ENCODE measurements at places on chromosomes 1 and 21.
A peak's percentile ranks its signal among the peaks of the same experiment; 100 is the strongest.

GRCh38 chr21:31110430-31110829, 72.2 kb upstream of the KRTAP19-8 start:
- no peak for DNase-seq

DNA sequence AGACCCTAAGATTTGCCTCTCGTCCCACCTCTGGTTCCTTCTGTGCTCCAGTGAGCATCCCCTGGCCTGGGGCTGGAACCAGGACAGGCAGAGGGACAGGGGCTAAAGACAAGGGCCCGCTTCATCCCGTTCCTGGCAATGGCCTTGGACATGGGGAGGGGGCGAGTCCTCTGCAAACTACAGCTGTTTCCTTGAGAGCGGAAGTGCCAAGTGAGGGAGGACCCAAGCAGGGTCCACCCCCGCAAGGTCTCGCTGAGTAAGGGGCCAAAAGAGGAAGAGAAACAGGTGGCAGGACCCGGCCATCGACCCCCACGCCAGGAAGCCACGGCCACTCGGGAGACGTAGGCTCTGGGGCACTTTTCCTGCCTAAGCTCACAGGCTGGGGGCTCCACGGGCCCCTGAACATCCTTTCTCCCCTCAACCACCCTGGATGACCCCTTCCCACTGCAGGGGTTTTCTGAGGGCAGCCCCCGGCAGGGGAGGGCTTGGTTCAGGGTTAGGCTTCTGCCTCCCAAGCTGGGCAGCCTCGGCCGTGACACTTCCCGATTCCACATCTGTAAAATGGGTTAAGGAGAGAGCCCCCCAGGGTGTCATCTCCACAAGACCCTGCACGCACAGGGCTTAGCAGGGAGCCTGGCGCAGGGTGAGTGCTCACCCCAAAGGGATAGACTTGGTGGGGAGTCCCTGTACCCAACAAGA, 17.9 kb upstream of the PLEKHG5 start:
- DNase-seq = no peak

GRCh38 chr1:1217621-1218523, 3.9 kb upstream of the TNFRSF4 start:
- no peak for DNase-seq

GRCh38 chr21:25788677-25789076, 53.9 kb downstream of the GABPA start:
- DNase-seq = no peak

GRCh38 chr1:177907000-177907399, 62.9 kb downstream of the SEC16B start:
- no peak for DNase-seq

- DNase-seq = no peak
Measured at GRCh38 chr1:53166912-53167311, 24.5 kb upstream of the SLC1A7 start.

DNA sequence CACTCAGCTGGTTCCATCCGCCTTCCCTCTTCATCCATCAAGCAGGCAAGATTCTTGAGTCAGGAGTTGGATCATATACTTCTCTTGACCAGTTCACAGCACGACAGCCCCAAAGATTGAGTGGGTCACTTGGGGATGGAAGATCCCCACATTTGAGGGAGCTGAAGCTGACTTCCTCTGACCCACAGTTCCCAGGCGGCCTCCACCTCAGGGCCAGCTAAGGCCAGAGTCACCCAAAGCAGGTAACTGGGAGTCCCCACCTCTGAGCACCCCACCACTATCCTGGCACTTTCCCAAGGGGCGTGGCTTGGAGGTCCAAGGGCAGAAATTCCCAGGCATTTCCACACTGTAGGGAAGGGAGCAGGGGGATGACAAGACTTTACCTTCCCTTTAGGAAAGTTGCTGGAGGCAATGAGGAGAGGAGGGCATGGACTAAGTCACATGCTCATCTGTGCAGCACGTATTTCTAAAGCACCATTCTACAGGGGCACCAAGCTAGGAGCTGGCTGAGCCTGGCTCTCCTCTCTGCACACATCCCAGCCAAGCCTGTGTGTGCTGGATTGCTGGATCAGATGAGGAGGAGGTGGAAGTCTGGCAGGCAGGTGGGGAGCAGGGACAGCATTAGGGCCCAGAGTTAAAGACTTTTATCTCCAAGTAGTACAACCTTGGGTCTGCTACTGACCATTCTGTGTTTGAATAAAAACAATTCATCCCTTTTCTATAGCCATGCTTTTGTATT, 1.3 kb upstream of the RD3 start:
- no peak for DNase-seq

DNA sequence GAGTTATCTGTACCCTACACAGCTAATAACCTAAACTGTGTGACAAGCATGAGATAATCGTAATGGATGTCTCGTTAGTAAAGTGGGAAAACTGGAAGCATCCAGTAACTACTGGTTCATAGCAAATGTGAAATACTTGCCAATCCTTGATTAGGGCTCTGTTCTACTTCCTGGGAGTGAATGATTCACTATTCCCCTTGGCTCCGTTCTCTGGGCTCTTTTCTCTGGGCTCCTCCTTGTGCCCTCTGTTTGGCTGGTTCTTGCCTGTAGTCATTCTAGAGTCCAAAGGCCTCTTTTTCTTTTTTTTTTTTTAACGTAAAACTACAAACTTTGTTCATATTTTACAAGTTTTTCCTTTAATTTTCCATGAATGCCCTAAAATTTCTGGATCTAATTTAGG, 465.8 kb upstream of the PLXNA2 start:
- DNase-seq = no peak

- no peak for DNase-seq
Measured at GRCh38 chr21:44905728-44906090, 15.0 kb downstream of the ITGB2 start.

DNA sequence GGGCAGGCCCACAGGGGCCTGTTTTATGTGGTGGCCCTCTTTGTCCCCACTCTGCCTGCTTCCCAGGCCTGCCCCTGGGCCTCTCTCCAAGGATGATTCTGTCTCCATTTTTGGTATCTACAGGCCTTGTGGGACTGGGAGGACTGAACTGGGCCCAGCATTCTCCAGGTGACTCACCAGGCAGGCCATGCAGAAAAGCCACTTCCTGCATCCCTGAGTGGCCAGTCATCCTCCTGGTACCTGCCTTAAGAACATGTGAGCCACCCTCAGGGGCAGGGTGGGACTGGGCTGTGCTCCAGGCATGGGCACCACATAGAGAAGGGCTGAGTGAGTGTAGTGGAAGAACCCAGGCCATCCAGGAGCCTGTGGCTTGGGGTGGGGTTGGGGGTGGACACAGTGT, 20.0 kb upstream of the BCAR3 start:
- DNase-seq = no peak

- no peak for DNase-seq
Measured at GRCh38 chr1:244964112-244964971, 100.0 kb upstream of the HNRNPU start.

GRCh38 chr1:243740255-243740999, 109.6 kb downstream of the AKT3 start:
- no peak for DNase-seq

DNA sequence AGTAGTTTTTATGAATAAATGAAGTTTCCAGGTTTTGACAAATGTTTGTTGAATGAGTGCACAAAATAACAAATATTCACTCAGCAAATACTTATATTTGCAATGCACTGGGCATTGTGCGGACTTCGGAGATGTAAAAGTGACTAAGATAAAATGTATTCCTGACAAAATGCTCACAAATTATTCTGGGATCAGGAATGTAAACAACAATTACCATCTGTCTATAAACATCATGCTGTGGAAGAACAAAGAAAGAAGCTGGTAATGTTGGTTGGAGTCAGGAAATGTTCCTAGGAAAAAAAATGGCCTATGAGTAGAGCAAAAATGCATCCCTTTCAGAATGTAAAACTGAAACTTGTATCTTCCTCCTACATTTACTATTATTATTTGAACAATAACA, 68.5 kb downstream of the CRB1 start:
- DNase-seq = no peak

GRCh38 chr1:208055535-208055934, 144.6 kb upstream of the CD34 start:
- no peak for DNase-seq

- DNase-seq = no peak
Measured at GRCh38 chr1:101506541-101507164, 269.8 kb downstream of the S1PR1 start.

DNA sequence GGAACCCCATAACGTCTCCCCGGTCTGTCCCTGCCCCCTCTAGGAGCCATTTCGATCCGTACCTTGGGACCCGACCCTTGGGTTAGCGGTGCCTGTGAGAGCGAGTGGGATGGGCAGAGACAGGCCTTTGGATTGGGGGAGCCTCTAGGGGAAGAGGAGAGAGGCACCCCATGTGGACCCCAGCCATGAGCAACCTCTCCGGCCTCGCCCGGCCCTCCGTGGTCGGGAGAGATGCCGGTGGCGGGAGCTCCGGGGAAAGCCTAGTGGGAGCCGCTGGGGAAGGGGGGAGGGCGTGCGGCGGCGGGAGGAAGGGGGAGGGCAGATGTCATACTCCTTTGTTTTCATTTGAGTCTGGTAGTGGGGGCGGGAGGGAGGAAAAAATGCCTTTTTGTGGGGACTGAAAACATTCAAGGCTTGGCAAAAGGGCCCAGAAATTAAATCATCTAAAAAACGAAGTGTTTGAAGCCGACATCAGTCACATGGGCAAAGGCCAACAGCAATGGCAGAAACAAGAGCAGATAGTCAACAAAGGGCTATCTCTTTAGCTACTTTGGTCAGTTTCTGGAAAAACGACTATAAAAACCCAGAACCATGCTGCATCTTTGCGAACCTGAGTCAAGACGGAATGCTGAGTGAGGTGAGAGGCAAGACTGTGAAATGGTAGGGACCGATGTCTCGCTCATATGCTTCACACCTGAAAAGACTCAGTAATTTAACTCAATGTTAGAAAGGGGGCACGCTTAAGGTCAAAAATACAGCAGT, 758 bp downstream of the PTBP2 start:
- DNase-seq = no peak

- DNase-seq = no peak
Measured at GRCh38 chr1:35448344-35448801, 108.8 kb downstream of the KIAA0319L start.

- DNase-seq = peak; percentile 52
Measured at GRCh38 chr1:93180723-93181613, at the start of gene CCDC18. TSS of gene CCDC18 (plus strand) at chr1:93180724. CDS start at chr1:93183362, 2,638 bp downstream.

DNA sequence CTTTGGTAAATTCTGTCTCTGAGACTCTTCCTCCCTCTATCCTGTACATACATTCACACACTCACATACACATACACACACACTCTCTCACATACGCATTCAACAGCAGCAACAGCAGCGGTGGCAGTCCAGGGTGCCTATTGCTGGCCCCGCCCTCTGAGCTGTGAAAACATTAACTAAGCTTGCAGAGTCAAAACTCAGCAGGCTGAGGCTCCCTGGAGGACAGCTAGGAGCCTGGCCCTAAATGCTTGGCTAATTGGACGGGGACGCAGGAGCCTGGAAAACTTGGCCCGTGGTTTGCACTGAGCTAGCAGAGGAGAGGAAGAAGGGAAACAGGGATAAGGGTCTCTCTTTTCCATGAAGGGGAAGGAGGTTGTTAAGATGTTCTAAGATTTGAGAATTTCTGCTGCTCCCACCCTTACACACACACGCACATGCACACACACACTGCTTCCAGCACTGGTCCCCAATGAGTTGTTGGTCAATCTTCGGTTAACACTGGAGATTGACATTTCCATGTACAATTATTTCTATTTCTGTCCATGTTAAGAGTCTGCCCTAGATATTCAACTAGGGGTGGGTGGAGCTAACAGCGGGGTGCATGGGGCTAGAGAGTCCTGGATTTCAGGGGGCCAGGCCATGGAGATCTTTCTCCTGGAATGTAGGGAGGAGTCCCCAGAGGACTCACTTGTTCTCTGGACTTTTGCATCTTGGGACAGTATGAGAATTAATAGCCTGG, 94.2 kb downstream of the PLXNA2 start:
- DNase-seq = no peak

DNA sequence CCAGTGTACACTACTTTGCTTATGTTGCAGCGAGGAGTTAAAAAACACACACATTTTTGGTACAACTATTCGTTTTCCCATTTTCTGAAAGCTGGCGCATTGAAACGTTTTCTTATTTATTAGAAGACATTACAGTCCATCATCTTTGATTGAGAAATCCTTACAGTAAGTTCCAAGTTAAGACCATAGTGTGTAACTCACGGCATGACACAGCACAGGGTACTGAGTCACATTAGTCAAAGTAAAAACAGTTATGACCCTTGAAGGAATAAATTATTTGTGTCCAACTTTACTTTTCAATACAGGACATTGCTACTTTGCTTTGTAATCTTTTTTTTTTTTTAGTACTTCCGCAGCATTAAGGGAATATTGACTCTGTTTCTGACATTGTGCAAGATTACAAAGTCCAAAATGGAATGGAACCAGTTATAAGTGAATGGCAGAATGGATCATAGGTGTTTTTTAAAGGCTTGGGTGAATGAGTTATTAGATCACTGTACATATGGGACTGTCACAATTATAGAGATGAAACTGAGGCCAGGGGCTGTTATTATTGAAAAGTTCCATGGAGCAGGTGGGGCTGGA, 11.7 kb downstream of the PTGFRN start:
- no peak for DNase-seq

DNA sequence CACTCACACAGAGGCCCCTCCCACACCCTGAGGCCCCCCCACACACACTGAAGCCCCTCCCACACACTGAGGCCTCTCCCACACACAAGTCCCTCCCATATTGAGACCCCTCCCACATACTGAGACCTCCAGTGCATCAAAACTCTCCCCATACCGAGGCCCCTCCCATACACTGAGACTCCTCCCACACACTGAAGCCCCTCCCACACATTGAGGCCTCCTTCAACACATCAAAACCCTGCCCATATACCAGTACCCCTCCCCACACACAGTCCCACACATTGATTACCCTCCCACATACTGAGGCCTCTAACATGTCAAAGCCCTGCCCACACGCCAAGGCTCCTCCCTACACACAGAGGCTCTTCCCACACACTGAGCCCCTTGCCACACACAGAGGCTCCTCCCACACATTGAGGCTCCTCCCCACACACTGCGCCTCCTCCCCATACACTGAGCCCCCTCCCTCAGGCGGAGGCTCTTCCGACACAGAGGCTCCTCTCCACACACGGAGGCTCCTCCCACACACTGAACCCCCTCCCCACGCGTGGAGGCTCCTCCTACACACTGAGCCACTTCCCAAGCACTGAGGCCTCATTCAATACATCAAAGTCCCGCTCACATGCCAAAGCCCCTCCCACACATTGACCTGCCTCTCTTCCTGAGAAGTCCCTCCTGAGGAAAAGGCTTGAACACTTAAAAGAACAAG, 392.3 kb downstream of the CAMTA1 start:
- DNase-seq = no peak

DNA sequence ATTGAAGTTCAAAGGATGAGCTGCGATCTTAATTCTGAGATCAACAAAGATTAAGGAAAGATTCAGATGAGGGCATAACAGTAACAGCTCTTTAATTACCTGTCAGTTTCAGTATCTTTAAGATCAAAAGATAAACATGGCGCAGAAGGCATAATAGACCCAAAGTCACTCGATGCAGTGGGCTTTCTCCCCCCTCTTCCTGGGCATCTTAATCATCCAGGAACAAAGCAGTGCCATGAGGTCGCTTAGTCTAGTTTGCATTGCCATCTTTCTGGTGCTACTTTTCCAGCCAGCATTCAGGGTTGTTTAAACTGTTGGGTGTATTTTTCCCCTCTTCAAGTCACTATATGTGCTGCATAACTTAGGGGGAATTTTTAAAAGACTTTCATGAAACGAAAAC, 72.3 kb downstream of the HUNK start:
- DNase-seq = no peak

GRCh38 chr1:155978973-155979429, 654 bp upstream of the ARHGEF2 start:
- no peak for DNase-seq
